ENCODE measurements at places on chromosomes 1 and 21. TPM values are rescaled to one million over a fixed set of nuclear protein-coding genes. Genes with fewer than 3 reads are reported as not detected.

XPR1 gene
- 18.2 TPM for total RNA-seq

MTF2 gene
- 27.6 TPM for total RNA-seq

PRAMEF12 gene
- total RNA-seq = not detected

MROH9 gene
- total RNA-seq = 0.24 TPM

KRTAP19-3 gene
- not detected for total RNA-seq

HHIPL2 gene
- total RNA-seq = not detected

SPATA6 gene
- 41.8 TPM for total RNA-seq

NTNG1 gene
- 28.5 TPM for total RNA-seq

ANP32E gene
- total RNA-seq = 12.7 TPM

ALG14 gene
- 1.7 TPM for total RNA-seq

LRRC7 gene
- total RNA-seq = 0.32 TPM

DMBX1 gene
- total RNA-seq = not detected

LGR6 gene
- total RNA-seq = not detected

PRRX1 gene
- 43.2 TPM for total RNA-seq

RIMKLA gene
- 0.12 TPM for total RNA-seq

HFM1 gene
- 0.93 TPM for total RNA-seq

ESPN gene
- not detected for total RNA-seq

CYP4A22 gene
- 5.8 TPM for total RNA-seq

TEDDM1 gene
- total RNA-seq = not detected

C4BPB gene
- 6.0 TPM for total RNA-seq

TPTE gene
- not detected for total RNA-seq

AGRN gene
- total RNA-seq = 27.1 TPM

ARHGEF16 gene
- total RNA-seq = 1.9 TPM

HAO2 gene
- total RNA-seq = not detected

C1orf226 gene
- 4.3 TPM for total RNA-seq

NES gene
- 76.4 TPM for total RNA-seq

MYBPHL gene
- total RNA-seq = not detected

PAQR6 gene
- 0.74 TPM for total RNA-seq

GREM2 gene
- 0.36 TPM for total RNA-seq

FCRL3 gene
- total RNA-seq = 0.28 TPM

C8B gene
- not detected for total RNA-seq

Measured in omental fat pad (tissue), 4 donors.